ENCODE measurements at places on chromosomes 3 and 15. TPM values are rescaled to one million over a fixed set of nuclear protein-coding genes. Genes with fewer than 3 reads are reported as not detected.

Gene WDR93
- 0.31 TPM for total RNA-seq

Gene AMOTL2
- total RNA-seq, result 73.8 TPM

Gene LRRC15
- total RNA-seq, result not detected

Gene ISLR
- 8.9 TPM for total RNA-seq

Gene ROBO1
- 156 TPM for total RNA-seq

Gene PODXL2
- total RNA-seq, result 160 TPM

Gene MUC20
- total RNA-seq, result 1.9 TPM

Gene MME
- total RNA-seq, result 7.2 TPM

Gene SEMA3F
- 5.8 TPM for total RNA-seq

Gene WDR48
- total RNA-seq, result 118 TPM

DNA sequence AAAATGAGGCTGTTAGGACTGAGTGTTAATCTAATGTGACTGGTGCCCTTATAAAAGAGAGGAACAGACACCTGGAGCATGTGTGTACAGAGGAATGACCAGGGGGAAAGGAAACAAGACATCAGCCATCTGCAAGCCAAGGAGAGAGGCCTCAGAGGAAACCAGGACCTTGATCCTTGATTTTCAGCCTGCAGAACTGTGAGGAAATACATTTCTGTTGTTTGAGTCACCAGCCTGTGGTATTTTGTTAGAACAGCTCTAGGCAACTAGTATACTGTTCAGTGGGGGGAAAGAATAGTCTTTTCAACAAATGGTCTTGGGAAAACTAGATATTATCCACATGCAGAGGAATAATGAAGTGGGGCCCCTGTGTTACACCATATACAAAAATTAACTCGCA is 80.6 kb downstream of the CCR1 start:
- no peak for DNase-seq

GRCh38 chr3:154678041-154678654 is 248.2 kb upstream of the GPR149 start:
- DNase-seq, result no peak

- DNase-seq, result no peak
Measured at GRCh38 chr3:62289922-62290321, 83.4 kb downstream of the FEZF2 start.

DNA sequence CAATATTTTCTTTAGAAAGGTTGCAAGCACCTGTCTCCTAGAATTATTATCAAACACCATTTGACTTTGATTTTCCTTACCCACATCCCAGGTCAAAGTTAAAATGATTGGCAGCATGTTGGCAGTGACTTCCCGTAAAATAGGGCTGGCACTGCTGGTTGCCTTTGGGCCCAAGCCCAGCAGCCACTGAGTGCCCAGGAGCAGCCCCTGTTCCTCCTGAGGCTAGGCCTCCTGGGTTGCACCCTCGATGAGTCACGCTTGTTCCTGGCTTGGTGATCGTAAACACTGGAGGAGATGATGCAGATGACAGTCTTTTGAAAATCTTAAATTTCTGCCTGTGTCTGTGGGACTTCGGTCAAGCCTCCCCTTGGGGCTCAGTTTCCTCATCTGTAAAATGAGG is 290.0 kb downstream of the TLE3 start:
- no peak for DNase-seq

DNA sequence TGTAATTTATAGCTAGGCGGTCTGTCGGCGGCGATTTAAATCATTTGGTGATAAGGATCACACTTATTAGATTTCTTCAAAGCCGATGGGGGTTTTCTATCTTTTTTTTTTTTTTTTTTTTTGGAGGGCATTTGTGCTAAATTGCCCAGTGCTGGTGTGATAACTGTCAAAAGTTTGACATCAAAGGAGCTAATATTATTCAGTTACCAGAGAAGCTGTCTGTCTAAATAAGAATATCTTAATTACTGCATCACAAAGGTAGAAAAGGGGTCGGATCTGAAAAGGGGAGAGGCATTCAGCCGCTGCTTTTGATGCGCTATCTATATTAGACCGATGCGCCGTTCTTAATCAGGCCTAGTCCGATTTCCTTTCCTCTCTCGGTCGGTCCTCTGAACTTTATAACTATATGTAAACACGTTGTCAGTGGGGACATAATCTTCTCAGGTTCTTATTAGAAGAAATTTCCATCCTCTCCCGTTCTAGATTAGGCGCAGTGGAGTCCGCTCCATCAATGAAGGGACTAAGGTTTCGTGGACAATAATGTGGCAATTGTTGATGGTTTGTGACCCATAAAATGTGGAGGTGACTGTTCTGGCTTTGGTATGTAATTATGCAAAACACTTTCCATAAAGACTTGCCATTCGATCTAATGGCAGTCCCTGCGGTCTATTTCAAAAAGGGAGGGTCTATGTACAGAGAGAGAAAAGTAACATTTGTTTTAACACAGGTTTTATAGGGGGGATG is 31.7 kb downstream of the NR2F2 start:
- DNase-seq, result no peak

- no peak for DNase-seq
Measured at GRCh38 chr15:74188216-74188615, 14.4 kb downstream of the STRA6 start.

DNA sequence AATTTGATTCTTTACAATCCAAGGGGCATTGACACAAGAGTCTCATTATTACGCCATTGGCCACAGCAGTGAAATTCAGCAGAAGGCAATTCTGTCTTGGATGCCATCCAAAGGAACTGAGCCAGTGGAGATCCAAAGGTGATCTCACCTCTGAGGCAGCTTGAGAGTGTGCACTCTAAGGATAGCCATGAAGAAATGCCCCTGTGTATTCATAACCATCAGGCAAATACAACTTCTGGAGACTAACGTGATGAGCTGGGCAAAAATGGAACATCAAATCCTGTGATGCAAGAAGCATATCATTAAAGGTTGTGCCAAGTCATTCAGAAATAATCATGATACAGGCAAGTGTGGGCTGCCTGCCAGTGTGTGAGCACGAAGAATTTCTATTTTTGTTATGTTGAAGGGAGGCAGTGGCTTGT is 41.4 kb downstream of the ROBO2 start:
- DNase-seq, result peak; percentile 8

- DNase-seq, result no peak
Measured at GRCh38 chr15:89396723-89397652, 62.4 kb upstream of the POLG start.

GRCh38 chr15:52178765-52179164 is 12.4 kb downstream of the GNB5 start:
- DNase-seq, result no peak

DNA sequence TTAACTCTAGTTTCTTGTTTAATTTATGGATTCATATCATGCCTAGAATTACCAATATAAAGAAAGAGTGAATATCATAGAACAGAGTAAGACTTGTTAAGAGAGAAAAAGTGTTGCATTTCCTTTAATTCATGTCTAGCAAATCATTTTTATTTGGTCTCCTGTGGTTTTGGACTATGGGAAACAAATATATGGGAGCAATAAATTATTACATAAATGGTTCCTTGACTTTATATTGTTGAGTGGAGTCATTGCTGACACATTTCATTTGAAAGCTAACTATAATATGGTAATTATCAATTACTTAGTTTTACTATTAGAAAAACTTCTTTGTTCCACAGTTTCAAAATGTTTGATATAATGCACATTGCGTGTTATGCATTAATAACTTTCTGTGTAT is 144.7 kb upstream of the CGNL1 start:
- DNase-seq, result no peak

DNA sequence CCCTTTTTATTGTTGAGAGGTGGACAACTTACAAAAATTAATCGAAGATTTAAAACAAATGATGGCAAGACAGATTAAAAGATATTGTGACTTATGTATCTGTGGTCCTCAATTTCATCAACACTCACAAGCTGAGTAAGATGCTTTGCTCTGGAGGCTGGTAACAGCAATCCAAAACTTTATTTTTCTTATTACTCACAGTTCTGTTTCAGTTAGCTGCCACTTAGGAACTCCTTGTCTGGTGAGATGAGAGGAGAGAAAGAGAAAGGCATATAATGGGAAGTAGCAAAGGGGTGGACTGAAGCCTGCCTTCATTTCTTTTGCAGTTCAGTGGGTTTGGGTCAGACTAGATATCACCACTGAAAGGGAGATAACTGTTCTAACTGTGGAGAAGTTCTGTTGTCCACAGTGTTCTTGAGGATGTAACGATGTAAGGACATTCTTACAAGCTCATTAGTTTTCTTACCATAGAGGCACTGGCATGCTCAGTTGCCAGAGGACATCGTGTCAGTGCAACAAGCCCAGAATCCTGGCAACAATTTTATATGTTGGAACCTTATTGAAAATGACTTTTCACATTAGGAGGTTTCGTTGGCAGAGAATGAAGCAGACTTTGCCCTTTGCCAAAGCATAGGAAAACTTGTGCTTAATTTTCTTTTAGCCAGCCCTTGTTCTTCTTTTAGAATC is 93.6 kb downstream of the PLCL2 start:
- DNase-seq, result no peak

- no peak for DNase-seq
Measured at GRCh38 chr3:35936571-35936970, 297.2 kb downstream of the ARPP21 start.

DNA sequence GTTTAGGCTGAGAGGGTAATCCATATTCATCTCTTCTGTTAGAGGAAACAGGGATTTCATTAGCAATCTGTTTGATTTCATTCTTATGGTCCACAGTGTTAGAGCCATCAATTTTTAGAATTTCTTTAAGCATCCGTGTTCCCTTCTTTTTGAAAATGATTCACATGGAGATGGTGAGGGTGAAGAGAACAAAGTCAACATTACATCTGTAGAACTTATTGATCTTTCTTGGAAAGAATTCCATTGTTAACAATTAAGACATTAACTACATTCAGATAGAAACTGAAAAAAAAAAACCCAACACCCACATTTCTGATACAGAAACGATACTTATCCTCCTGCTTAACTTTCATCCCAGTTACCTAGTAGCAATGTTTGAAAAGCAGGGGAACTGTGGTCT is 107.0 kb upstream of the GK5 start:
- DNase-seq, result no peak

DNA sequence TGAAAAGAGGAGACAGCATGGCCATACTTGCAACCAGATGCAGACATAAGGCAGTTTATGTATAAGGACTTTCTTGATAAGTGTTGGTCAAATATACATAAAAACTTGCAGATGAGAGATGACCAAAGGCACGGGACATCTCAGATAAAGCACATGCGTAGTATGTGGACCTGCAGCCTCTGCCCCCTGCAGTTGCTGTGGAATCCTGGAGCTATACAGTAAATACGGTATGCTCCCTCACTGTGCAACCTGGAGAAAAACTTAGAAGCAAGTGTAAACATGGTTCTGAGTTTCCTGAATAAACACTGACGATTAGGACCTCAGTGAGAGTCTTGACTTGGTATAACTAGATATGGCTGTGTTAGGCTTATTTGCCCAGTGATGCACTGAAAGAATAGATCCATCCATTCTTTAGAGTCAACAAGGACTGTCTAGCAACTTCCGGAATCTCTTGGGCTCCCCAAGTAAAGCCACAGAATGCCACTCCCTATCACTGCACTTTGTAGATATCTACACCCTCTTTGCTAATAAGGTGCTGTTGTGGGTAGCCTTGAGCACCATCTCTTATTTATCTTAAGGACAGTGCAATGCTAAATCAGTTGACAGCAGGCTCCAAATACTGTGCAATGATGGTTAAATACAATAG is 40.2 kb downstream of the GJD2 start:
- no peak for DNase-seq

- no peak for DNase-seq
Measured at GRCh38 chr3:180070925-180071324, 34.2 kb upstream of the PEX5L start.

GRCh38 chr15:39124155-39124552 is 456.7 kb upstream of the THBS1 start:
- no peak for DNase-seq

DNA sequence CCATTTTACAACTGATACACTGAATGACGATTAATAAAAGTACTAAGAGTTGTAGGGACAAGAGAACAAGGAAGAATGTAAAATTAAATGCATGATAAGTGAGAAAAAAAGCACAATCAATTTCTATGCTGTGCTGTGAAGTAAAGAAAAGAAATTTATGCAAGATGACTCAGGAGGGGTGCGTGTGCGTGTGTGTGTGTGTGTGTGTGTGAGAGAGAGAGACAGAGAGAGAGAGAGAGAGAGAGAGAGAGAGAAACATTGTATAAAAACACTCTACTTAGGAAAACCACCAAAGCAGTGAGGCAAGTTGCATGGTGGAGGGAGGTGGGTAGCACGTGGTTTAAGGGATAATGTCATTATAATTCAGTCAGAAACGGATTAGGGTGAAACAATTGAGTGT is 580.8 kb upstream of the ALCAM start:
- DNase-seq, result no peak

- no peak for DNase-seq
Measured at GRCh38 chr3:37054370-37054769, 61.1 kb downstream of the MLH1 start.

DNA sequence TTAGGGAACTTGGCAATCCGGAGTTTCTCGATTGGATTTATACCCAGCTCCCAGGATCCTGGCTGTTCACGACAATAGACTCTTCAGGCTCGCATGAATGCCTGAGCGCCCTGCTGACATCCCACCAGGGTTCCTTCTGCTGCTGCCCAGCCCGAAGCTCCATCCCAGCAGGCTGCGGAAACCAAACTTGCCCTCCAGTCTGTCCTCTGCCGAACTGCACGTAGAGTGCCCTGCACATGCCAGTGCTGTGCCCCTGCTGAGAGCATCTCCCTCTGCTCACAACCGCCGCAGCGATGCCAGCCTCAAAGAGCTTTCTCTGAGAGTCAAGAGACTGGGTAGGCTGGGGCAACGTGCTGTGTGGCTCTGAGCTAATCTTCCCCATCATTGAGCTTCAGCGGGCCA is 6.9 kb downstream of the ADAMTS7 start:
- DNase-seq, result no peak

GRCh38 chr3:46321461-46322104 is 32.3 kb upstream of the CCR2 start:
- DNase-seq, result no peak

- DNase-seq, result no peak
Measured at GRCh38 chr3:45617430-45618080, 23.0 kb downstream of the LIMD1 start.
